ENCODE measurements at places on chromosomes 13 and 19. TPM values are rescaled to one million over a fixed set of nuclear protein-coding genes. Genes with fewer than 3 reads are reported as not detected.

DNA sequence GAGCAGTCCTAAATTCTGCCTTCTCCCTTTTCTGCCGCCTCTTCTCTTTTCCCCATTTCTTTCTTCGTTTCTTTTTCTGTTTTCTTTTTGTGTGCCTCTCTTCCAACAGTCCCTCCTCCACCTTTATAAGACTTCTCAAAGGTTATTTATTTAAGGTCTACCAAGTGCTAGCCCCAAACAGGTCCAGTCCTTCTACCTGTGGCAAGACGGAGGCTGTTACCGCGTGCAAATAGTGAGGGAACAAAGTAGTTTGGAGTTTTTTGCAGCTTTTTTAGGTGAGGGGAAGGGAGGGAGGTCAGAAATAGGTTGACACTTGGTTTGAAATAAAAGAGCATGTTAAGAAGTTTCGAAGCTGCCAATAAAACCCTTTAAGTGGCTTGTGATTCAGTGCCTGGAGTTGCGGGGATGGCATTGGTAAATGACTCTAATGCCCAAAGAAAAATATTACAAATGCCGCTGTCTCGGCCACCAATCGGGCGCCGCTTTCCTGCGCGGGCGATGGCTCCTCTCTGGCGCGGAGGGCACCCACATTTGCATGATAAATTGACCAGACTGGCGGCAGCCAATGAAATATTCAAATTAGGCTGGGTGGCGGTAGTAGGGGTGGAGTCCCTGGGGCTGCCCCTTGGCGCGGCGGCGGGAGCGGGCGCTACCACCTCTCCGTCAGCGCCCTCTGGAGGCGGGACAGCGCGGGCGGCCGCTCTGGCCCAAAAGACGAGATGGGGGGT, 7.5 kb upstream of the TSHZ3 start:
- no peak for DNase-seq

DNA sequence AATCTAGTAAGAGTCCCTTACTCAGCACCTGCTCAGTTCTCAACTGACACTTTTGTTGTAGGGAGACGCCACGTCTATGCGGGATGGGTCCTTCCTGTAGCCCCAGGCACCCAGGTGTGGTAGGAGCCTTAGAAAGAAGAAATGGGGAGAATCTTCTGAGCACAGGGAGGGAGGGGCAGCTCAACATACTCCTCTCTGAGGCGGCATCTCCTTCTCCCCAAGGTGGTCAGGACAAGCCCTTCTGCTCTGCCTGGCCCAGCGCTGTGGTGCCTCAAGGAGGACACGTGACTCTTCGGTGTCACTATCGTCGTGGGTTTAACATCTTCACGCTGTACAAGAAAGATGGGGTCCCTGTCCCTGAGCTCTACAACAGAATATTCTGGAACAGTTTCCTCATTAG, 1.2 kb downstream of the KIR2DL4 start:
- no peak for DNase-seq

- no peak for DNase-seq
Measured at GRCh38 chr19:10363789-10364281, 16.5 kb downstream of the TYK2 start.

DNA sequence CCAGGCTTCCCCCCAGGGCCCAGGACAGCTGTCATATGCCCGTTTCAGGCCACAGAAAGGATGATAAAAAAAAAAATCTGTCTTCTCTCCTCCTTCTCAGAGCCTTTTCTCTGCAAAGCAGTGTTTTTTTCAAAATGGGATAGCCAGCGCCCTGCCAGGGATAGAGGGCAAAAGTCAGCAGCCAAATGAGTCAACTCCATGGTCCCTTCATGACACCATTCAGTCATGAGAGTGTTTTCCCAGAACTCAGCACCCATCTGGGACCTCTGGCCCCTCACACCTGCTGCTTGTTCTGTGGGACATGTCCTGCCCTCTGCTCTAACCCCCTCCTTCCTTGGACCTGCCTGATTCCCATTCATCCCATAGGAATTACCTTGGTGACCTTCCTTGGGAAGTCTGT, 95.0 kb downstream of the CYSLTR2 start:
- no peak for DNase-seq

The CELF5 gene
- not detected for total RNA-seq

The DAND5 gene
- total RNA-seq = not detected

DNA sequence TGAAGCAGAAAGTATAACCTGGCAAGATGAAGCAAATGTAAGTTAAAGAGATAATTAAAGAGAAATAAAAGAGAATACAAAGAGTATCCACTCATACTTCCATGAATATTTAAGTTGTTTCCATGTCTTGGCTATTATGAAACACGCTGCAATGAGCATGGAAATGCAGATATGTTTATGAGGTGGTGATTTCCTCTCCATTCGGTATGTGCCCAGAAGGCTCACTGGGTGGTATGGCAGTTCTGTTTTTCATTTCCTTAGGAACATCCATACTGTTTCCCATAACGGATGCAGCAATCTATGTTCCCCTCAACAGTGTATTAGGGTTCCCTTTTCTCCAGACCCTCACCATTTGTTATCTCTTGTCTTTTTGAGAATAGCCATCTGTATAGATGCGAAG, 272.6 kb upstream of the SOX21 start:
- no peak for DNase-seq

Data from ascending aorta (tissue), 2 donors.